Left lung (tissue), 14 donors: ENCODE measurements at places on chromosomes 7 and 10. TPM values are rescaled to one million over a fixed set of nuclear protein-coding genes. Genes with fewer than 3 reads are reported as not detected.

The NYAP1 gene
- 0.55 TPM for total RNA-seq

The OR2A5 gene
- total RNA-seq = not detected

The TMEM106B gene
- 43.7 TPM for total RNA-seq

The LAMB1 gene
- total RNA-seq = 187 TPM

The RBP3 gene
- total RNA-seq = not detected

The FASTK gene
- 63.5 TPM for total RNA-seq

The NEUROG3 gene
- total RNA-seq = not detected
